Small intestine (tissue), 16 donors: ENCODE measurements at places on chromosomes 3 and 15. TPM values are rescaled to one million over a fixed set of nuclear protein-coding genes. Genes with fewer than 3 reads are reported as not detected.

- DNase-seq = no peak
These were observed 169.3 kb downstream of the RAB11A start for GRCh38 chr15:66038387-66039116.

DNA sequence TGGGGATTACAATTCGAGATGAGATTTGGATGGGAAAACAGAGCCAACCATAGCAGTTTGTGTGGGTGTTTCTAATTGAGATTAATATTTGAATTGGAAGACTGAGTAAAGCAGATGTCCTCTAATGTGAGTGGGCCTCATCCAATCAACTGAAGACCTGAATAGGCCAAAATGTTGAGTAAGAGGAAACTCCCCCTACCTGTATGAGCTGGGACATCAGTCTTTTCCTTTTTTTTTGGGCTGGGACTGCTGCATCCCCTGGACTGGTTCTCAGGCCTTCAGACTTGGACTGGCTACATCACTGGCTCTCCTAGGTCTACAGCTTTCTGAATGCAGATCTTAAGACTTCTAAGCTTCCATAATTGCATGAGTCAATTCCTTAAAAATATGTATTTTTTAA, 144.1 kb downstream of the CD47 start:
- no peak for DNase-seq

- no peak for DNase-seq
These were observed 158.7 kb upstream of the SPRED1 start for GRCh38 chr15:38093931-38094330.

DNA sequence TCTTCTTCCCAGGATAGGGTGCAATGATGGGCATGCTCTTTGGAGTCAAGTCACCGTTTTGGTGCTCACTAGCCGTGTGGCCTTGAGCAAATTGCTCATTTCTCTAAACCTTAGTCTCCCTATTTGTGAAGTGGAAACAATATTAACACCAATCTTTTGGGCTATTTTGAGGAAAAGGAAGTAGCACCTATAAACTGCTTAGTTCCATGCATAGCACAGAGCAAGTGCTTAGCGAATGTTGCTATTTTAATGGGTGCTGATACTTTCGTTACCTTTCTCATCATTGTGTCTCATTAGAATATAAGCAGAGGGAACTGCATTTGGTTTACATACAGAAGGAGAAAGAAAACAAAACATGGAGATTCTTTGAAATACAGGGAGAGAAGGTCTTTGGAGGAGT, 66.1 kb downstream of the BOC start:
- no peak for DNase-seq

The TLR9 gene
- not detected for polyA plus RNA-seq

The CPEB1 gene
- polyA plus RNA-seq = 0.50 TPM
